Hippocampal formation (tissue), 2 donors: ENCODE measurements at places on chromosomes 12 and 14.

GRCh38 chr12:20004952-20005351 is 363.4 kb upstream of the PDE3A start:
- no peak for DNase-seq

DNA sequence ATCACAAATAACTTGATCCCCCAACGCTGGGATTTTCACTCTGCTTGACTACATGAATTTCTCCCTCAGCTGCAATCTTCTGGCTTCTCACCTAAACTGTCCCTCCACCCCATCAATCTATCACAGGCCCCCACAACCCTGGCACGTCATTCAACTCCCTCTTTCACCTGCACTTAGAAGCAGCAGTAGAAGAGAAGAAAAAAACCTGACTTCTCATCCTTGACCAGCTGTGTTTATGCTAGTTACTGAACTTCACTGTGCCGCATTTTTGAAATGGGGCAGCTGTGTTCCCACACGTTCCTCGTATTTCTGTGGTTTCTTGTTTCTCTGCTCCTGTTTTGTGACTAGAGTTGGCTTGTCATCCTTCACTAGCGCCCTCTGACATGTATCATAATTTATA is 35.0 kb downstream of the ITPR2 start:
- no peak for DNase-seq

DNA sequence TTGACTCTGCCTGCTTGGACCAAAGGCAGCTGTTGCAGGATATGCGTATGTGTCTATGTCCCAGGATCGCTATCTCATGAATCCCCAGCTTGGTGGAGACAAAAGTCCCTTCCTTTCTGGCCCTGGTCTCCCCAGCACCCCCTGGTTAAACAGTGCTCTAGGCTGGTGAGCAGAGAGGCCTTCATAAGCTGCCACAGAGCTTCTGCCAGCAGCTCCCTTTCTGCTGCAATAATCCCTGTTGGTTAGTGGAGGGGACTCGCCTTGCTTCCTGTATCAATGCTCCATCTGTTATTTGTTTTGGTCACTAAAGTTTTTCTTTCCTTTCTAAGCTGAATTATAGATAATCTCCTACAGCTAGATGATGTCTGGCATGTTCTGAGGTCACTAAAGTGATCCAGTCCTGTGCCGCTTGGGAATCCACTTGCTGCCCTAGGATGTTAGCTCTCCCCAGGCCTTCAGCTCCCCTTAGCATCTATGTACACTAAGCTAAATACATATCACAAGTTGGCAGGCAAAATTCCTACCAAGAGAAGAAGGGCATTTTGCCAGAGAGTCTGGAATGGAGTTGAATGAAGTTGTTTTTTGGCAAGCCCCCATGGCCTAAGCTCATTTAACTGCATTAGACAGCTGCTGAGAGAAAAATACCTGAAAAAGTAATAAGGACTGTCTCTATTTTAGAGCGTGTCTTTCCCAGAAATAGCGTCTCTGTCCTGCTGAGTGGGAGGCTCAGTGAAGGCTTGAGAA is 47.8 kb downstream of the RDH12 start:
- DNase-seq: no peak

- DNase-seq: no peak
Measured at GRCh38 chr12:57694459-57695019, 607 bp downstream of the OS9 start.

GRCh38 chr14:34003691-34004090 is 52.8 kb upstream of the EGLN3 start:
- no peak for DNase-seq

- DNase-seq: no peak
Measured at GRCh38 chr12:40614923-40615322, 77.3 kb upstream of the CNTN1 start.

DNA sequence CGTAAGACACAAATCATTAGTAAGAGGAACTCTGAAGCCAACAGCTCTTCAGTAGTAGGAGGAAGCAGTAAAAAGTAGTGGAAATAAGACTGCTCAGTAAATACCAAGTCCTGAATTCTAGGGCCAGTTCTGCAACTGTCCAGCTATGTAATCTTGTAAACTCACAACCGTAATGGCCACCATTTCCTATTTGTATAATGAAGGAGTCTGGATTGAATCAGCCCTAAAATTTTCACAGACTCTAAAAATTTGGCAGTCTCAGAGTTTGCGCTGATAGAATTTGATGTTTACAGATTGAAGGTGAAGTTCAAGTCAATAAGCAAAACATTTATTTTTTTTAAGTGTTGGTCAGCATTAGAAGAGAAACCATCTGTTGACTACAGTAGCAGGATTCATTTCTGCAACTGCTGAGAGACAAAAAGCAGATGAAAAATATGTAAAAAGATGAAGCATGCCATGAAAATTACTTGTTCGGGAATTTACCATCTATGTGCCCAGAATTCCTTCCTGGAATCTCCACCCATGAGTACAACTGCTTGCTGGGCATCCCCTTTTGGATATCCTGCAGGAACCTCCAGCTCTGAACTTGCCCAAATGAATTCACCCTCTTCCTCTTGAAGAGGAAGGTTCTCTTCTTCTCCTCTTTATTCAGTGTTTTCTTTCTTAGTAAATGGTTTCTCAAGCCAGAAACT is 47.5 kb downstream of the GALNT4 start:
- no peak for DNase-seq

DNA sequence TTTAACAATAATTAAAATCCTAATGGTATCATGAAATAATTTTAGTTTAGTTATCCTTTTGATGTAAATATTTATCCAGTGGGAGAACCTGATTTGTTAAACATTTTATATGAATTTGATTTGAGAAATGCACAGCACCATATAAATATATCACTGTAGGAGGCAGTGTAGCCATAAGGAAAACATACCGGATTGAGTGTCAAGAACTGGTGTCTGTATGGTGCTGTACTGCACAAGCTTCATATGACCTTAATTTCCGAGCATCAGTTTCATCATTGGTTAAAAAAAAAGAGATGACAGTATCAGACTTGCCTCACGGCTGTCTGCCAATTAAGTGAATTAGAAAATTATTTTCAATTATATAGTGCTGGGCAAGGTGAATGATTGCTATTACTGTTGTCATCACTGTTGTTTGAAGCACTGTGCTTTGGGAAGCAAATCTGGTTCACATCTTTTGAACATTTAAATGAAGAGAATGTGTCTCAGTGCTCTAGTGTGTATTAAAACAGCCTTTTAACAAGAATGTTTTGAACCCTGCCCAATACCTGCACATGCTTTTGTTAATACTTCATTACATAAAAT is 72.1 kb downstream of the TMTC2 start:
- peak; percentile 32 for DNase-seq

DNA sequence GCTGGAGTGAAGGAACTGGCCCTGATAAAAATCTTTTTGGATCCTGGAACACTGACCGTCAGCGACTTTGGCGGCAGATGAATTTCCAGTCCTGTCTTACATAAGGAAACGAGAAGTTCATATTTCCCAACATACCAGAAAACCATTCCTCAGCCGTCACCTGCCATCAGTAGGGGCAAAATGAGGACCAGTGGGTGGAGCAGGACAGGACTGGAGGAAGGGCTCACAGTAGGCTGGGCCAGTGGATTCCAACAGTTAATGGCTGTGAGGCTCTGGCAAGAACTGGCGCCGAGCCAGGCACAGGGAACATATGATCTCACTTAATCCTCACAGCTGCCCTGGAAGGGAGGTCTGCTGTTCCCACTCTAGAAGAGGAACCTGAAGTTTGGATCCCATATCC is 67.2 kb upstream of the FAM181A start:
- no peak for DNase-seq

DNA sequence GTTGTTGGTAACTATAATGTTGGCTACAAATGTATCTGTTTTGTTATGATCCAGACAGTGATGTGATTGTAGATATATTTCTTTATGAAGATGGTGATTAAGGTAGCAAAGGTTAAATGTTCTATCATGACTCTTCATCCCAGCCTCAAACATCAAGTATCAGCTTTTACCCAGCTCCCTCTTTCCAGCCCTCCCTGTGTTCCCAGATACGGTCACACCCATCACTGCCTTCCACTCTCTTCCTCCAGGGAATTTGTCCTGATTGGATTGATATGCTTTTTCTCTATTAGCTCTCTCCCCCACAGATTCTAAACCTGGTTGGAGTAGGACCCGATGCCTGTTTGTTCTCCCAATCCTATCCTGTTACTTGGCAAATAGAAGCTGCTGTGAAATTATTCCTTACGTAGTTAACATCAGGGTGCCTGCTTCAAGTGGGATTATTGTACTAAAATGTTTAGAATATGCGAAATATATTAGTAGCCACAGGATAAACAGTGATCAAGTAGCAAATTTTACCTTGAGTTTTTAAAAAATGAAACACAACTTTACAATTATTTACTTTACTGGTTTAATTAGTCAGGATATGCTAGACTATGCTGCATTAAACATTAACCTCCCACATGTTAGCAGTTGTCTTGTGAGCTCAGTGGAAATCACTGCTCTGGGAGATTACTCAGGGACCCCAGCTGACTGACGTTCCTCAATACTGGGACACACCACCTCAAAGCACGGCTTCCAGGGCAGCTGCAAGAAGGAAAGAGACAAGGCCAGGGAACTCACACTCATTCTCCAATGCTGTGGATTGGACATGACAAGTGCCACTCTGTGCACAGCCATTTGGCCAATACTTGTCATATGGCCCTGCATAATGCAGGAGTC is 165.3 kb downstream of the ALX1 start:
- DNase-seq: no peak

DNA sequence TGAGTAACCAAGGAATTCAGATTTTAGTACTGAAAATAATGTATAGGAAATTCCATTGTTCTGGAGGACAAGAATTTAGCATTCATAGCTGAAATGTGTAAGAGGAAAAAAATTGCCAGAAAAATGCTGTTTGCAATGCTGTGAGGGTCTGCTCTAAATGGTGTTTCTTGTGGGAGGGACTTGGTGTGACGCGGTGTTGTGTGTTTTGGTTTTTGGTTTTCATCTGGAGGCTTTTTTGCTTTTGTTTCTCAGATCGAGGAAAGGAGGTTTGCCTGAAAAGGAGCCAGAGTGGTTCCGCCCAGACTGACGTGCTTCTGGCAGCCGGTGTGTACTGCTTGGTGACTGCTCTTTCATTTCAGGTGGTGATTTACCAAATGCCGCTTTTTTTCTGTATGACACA is 211.8 kb upstream of the HMGA2 start:
- no peak for DNase-seq

DNA sequence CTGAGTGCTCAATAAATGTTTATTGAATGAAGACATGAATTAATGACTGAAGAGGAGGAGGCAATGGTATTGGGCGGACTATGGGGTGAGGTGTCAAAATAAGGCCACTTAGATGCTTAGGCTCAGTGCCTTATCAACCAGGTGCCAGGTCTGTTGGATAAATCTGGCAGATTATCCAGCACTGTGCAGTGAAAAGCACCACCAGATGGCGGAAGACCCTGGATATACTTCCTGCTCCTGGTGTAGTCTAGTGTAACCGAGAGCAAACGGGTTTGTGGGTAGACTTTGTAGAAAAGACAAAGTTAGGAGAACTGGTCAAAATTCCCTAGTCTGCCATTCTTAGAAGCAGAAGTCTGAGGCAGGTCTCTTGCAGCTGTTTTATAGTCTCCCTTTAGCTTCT is 306.3 kb downstream of the ATP23 start:
- DNase-seq: no peak

DNA sequence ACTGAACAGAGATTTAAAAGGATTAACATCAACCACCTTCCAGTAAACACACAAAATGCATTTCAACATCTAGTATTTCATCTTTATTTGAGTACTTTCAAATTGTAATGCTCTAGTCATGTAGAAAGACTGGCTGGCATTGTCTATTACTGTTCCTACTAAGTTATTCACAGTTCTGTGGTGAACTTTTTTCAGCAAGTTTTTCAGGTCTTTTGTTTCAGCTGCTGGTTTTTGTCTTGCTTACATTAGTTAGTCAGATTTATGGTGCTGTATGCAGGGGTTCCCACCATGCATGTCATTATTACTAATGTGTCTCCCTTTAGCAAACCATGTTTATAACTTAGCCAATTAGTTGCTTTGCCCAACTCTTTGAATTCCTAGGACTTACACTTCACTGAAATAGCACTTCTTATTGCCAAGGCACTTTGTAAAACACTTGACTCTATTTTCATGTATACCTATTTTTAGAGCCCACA is 253.4 kb upstream of the KITLG start:
- DNase-seq: no peak

- DNase-seq: no peak
Measured at GRCh38 chr14:99127651-99128167, 144.3 kb downstream of the BCL11B start.

DNA sequence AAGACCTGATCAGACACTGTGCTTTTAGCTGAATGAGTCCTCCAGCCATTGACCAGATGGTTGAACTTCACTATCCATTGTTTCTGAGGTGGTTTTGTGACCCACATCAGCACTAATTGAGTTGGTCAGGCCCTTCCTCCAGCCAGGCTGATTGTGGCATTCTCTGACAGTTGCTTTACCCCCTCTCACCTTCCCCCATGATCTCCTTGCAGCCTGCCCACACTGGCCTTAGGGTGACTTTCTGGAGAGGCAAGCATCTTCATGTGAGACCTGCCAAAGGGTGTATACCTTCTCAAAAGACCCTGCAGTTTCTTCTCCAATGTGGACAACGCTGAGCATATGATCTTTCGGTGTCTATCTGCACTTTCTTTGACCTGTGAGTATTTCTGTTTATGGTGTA is 83.9 kb downstream of the GPATCH2L start:
- DNase-seq: no peak

DNA sequence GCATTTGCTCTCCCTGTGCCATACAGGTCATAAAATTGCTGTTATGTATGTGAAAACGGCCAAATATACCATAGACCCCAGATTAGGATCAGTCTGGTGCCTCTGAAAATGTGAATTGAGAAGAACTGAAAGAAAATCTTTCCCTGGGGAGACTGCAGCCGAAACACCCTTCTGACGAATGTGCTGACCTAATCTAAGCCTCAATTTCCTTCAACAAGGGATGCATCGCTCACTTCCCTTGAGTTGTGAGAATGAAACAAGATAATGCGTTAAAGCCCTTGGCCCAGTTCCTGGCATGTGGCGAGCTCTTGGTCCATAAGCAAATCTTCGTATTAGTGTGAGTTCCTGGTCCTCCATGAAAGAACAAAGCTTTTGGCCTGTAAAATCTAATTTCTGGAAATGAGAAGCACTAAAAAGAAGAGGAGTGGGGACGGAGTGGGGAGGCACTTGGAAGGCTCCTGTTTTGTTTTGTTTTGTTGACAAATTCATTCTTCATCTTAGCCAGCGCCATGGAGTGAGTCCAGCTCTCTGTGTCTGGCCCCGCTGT is 49.5 kb upstream of the RTRAF start:
- no peak for DNase-seq

GRCh38 chr14:70045844-70046535 is 142.8 kb downstream of the SLC8A3 start:
- DNase-seq: peak; percentile 56

DNA sequence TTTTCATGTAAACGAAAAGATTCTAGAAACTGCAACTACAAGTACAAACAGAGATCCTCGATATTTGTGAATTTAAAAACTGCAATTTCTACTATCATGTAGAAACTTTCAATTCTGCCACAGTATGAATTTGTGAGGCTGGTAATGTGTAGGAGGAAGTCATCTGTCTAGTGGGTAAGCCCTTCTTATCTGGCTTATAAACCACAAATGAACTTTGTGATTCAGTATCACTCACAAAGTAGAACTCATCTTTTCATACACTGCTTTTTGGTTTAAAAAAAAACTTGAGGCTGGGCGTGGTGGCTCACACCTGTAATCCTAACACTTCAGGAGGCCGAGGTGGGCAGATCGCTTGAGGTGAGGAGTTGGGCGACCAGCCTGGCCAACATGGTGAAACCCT is 20.7 kb downstream of the GTF2A1 start:
- no peak for DNase-seq

GRCh38 chr12:86735072-86735471 is 478.9 kb upstream of the MGAT4C start:
- DNase-seq: no peak

- DNase-seq: no peak
Measured at GRCh38 chr12:2323532-2324255, 270.9 kb downstream of the CACNA1C start.
